Activated CD4-positive, alpha-beta T cell treated with anti-CD3 and anti-CD28 coated beads, Interleukin-10, Interleukin-2, amounts not matched to agents 100 ng/mL and 50 ng/mL, durations not matched to agents 16 hours and 8 hours (primary cell): ENCODE measurements at places on chromosomes 7 and 10.

GRCh38 chr7:48017674-48018073, 11.2 kb downstream of the SUN3 start:
- no peak for DNase-seq

DNA sequence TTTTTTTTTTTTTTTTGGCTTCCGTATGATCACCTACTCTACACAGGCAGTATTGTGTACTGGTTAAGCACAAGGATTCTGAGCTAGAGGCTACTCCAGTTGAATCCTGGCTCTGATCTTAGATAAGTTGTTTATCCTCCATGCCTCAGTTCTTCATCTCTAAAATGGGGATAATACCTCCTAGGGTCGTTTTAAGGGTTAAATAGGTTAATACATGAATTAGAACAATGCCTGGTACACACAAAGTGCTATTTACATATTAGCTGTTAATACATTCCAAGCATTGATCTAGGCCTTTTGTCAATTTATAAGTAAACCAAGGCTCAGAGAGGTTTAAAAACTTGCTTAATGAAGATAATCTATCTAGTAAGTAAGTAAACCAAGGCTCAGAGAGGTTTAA, 59.0 kb downstream of the ST7 start:
- no peak for DNase-seq

DNA sequence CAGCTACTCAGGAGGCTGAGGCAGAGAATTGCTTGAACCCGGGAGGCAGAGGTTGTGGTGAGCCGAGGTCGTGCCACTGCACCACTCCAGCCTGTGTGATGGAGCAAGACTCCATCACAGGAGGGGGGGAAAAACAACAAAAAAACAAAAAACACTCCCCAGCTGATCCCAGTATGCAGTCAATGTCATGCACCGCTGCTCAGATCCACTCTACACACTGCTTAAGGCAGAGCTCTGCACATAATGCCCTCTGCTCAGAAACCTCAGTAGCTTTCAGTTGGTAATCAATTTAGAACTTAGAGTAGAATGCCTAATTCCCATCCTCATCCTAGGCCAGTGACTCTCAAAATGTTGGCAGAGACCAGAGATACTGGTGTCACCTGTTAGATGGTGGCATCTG, 43.9 kb downstream of the PDSS1 start:
- no peak for DNase-seq

DNA sequence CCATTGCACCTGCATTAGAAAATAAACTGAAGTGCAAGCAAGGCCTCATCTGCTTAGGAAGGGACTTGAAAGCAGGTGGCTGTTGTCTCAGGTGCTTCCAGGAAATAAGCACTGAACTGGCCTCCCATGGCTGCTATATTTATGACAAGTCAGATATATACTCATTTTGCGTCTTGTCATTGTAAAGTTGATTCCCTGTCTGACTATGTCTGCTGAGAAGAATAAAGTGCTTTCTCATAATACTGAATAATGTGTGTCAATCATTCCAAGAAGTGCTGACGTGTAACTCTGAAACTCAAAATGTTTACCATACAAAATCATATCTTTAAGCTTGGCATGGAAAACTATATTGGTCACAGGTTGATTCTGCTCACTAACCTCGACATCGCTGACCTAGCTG, 44.9 kb upstream of the SVOPL start:
- peak; percentile 88 for DNase-seq

DNA sequence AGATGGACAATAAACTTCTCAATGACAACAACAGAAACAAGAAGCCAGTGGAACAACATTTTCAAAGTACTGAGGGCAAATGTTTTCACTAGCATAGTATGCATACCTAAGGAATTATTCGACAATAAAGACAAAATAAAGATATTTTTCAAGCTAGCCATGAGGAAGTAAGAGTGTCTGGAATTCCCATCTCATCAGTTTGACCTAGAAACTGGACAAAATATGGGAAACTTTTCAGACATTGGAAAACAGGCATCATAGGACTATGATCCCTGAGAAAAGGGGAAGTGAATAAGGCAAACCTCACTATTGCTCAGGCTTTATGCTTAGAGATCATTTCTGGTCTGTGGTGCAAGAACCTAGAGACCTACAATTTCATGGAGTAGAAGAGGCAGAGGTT, 86.3 kb downstream of the OAT start:
- no peak for DNase-seq

GRCh38 chr10:971150-971542, 17.1 kb upstream of the GTPBP4 start:
- DNase-seq, result no peak

GRCh38 chr10:116608686-116609594, 11.8 kb upstream of the PNLIPRP2 start:
- DNase-seq, result no peak

GRCh38 chr7:34718867-34719266, 60.8 kb downstream of the NPSR1 start:
- DNase-seq, result peak; percentile 52

DNA sequence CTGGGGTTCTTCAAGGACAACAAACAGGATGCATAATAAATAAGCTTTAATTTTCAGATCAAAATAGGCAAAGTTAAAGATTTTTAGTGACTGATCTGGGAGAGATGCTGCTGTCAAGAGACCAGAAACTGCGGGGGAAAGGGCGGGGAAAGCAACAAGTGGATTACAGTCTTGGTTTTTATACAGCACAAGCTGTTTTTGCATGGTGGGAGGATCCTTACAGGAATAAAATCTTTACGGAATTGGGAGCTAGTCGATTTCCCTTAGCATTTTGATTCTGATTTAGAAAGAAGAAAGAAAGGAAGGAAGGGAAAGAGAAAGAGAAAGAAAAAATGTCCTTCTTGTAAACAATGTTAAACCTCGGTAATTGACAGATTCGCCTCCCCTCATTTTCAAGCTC, 242.3 kb upstream of the SP8 start:
- no peak for DNase-seq

DNA sequence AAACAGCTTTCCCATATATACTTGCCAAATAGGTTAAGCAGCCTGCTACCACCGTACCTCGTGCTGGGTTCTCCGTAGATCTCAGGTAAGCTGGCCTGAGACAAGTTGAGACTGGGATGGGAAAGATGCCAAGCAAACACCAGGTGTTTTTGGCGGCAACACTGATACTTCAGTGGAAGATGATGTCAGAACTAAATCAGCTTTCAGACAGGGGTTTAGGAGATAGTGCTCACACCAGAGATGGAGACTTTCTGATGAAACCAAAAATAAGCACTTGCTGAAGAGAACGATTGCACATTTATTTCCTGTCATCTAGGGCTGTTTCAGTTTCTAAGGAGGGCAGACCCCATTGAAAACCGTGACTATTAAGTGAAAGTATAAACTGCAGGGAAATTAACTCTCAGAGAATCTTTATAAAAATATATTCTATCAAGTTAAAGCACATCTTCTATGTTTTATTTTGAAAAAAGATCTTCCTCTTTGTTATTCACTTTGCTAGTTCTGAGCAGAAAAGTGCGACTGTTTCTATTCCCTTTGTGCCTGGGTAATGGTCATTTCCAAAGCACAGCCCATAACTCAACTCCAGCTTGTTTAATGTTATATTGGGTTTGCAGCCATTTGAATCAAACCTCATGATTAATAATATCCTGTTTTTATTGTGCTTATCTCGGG, 149.9 kb downstream of the CPED1 start:
- peak; percentile 44 for DNase-seq

DNA sequence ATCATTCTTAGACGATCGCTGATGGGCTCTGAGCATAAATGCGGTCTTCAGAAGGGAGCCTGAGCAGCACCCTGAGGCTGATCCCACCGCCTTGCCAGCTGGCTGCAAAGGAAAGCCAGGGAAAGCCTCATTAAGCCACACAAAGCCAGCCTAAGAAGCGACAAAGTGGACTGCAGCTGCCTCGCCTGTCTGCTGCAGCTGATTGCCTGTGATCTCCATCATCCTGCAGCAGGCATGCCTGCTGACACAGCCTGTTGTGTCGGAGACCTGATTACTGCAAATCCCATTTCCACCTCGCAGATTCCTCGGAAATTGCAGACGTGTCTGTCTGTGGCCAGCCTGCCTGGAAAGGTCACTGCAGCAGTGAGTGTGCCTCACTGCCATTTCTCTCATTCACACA, 1087.0 kb upstream of the AUTS2 start:
- DNase-seq, result no peak

DNA sequence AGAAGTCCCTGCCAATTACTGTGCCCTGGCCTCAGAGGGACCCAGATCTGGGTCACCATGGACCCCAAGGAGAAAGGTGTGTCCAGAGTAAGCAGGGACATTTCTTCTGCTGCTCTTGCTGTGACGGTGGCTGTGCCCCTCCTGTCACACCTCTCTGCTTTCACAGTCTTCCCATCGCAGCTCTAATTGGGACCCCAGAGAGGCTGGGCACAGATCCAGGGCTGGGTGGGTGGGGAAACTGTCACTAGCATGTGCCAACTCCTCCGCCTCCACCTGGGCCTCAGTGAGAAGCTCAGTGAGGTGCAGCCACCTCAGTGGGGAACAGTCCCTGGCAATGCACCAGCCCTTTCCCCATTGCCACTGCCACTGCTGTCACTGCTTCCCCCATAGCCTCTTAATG, 37.3 kb upstream of the ADCYAP1R1 start:
- DNase-seq, result no peak

GRCh38 chr10:65566906-65567305, 1358.9 kb upstream of the LRRTM3 start:
- no peak for DNase-seq

DNA sequence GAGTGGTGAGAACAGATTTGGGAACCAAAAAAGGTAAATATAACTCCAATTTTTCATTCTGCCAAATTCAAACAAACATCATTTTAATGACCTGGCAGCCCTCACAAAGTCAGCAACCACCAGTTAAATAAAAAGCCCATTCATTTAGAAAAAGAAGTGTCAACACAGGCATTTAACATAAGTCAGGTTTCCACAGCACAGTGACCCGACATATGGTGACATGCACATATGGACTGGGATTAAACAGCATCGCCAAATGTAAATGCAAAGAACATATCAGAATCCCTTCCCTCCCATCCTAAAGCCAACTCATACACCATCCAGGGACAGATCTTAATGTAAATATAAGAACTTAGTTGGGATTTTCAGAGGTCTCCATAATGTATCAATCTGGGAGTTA, 293.2 kb downstream of the FGFR2 start:
- DNase-seq, result no peak

GRCh38 chr10:33719005-33719703, 384.7 kb upstream of the NRP1 start:
- no peak for DNase-seq

- peak; percentile 13 for DNase-seq
These were observed 472.0 kb upstream of the AKR1E2 start for GRCh38 chr10:4353964-4354363.

DNA sequence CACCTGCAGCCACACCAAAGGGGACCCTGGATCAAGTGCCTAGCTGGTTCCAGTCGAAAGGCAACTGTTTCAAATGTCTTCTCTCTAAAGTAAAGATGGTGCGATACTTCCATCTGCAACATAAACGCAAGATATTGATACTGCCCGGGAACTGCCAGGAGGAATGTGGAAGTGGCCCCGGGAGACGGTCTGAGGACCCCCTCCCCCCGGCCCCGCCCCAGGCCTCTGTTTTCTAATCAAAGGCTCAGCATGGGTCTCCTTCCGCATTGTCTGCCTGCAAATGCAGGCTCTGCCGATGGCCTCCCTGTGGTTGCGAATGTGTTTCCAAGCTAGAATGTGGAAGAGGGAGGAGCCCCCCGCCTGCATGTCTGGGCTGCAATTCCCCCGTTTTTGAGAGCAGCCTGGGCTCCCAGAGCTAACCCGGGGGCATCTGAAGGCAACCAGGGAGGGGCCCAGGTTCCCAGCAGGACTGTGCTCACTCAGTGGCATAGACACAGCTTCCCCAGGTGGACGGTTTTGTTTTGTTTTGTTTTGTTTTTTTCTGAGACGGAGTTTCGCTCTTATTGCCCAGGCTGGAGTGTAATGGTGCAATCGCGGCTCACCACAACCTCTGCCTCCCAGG, 223.9 kb upstream of the PPP2R2D start:
- DNase-seq, result no peak

- no peak for DNase-seq
These were observed 45.4 kb upstream of the PTN start for GRCh38 chr7:137388916-137389315.

DNA sequence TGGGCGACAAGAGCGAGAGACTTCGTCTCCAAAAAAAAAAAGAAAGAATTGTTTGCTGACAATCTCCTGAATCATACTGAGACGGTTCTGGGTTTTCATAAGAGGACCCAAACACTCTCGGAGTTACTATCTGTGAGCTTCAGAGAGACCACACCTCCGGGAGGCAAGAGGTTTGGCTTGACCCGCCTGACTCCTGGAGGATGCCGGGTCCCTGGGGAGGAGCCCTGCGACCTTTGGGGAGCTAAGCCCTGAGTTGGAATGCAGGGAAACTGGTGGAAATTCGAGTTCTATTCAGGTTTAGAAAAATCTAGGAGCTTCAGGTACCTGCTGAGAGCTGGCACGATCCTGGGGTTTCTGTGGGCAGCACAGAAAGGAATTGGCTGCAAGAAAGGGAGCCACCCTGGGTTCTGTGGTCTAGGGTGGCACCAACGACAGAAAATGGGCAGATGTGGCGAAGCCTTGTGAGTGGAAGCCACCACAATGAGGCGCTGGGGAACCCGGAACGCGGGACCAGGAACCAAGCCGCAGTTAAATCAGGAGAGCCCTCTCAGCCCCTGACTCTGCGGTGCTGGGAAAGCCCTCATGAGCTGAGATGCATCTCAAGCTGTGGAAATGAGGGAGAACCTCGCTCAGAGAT, 21.9 kb upstream of the GATAD1 start:
- DNase-seq, result peak; percentile 41

DNA sequence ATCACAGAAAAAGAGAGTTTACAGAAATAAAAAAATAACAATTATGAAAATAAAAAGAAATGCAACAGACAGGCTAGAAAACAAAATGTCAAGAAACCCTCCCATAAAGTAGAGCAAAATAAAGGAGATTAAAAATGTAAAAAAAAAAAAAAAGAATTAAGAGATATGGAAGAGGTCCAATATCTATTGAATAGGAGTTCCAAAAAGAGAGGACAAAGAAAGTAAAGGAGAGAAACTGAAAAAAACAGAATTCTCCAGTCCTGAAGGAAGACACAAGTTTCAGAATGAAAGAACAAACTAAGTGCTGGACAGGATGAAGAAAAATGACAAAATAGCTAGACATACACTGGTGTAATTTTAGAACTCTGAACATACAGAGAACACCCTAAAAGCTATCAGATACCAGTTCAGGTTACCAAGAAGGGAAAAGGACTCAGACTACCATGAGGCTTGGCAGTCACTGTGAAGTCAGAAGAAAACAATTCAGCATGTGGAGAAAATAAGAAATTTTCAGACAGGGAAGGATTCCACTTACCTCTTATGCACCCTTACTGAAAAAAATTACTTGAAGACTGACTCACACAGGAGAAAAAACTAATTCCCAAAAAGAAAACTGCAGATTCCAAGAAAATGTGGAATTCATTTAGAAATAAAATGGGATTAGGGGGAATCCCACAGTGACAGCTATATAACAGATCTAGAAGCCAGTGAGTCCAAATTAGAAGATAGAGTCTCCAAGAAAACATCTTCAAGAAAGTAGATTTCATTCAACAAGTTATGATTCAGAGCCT, 40.4 kb upstream of the ABLIM1 start:
- DNase-seq, result no peak

- no peak for DNase-seq
These were observed 39.0 kb downstream of the TAC1 start for GRCh38 chr7:97770850-97771249.
